NCI-H2081 treated with DMSO at 0.1 percent for 48 hours (cell line): ENCODE measurements at places on chromosomes 16 and 17.

DNA sequence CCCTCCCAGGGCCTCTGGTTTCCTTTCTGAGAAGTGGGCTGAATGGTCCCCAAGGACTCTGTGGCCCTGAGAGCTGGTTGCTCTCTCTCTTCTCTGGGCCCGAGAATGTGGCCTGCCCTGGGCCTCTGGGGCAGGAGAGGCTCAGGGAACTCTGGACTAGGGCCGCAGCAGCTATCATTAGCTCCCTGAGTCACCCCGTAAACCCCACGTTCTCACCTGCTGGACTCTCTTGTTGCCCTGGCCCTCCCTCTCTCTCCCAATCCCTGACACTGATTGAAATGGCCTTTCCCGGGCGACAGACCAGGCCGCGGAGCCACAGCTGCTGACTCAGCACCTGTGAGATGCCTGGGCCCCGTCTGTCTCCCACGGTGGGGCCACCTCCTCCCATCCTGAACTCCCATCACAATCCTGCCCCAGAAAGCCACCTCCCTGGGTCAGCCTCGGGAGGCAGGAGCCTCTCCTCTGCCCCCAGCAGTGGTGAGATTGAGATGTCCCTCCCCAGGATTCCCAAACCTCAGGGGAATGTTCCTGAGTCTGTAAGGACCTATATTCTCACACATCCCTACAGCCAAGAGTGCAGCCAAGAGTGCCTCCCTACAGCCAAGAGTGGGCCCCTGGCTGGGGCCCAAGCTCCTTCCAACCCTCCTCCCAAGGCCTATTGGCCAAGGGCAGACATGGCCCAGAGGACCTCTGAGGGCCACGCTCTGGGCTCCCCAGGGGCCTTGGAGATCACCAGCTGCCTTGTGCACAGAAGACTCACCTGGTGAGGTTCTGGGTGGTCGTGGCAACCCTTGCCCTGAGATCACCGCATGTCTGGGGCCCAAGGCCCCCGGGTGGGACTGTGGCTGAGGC lies 470 bp downstream of the TRPV3 start:
- DNase-seq = no peak

- DNase-seq = no peak
These were observed at the start of gene MYLK3 for GRCh38 chr16:46747777-46748651. Gene MYLK3 (minus strand): TSS chr16:46748344. CDS start chr16:46748193, 151 bp downstream.

DNA sequence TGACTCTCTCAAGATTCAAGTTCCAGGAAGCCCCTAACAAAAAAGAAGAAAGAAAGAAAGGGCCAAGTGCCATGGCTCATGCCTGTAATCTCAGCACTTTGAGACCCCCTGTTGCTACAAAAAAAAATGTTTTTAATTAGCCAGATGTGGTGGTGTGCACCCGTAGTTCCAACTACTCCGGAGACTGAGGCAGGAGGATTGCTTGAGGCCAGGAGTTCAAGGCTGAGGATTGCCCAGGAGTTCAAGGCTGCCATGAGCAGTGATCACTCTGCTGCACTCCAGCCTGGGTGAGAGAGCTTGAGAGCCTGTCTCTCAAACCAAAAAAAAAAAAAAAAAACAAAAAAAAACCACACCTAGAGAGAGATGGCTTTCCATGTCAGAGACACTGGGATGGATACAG lies 18.8 kb downstream of the TLE7 start:
- no peak for DNase-seq

GRCh38 chr17:8223356-8224126 lies 13.2 kb upstream of the AURKB start:
- DNase-seq = no peak

- DNase-seq = peak; percentile 56
These were observed 18.6 kb downstream of the COG7 start for GRCh38 chr16:23434380-23434779.

DNA sequence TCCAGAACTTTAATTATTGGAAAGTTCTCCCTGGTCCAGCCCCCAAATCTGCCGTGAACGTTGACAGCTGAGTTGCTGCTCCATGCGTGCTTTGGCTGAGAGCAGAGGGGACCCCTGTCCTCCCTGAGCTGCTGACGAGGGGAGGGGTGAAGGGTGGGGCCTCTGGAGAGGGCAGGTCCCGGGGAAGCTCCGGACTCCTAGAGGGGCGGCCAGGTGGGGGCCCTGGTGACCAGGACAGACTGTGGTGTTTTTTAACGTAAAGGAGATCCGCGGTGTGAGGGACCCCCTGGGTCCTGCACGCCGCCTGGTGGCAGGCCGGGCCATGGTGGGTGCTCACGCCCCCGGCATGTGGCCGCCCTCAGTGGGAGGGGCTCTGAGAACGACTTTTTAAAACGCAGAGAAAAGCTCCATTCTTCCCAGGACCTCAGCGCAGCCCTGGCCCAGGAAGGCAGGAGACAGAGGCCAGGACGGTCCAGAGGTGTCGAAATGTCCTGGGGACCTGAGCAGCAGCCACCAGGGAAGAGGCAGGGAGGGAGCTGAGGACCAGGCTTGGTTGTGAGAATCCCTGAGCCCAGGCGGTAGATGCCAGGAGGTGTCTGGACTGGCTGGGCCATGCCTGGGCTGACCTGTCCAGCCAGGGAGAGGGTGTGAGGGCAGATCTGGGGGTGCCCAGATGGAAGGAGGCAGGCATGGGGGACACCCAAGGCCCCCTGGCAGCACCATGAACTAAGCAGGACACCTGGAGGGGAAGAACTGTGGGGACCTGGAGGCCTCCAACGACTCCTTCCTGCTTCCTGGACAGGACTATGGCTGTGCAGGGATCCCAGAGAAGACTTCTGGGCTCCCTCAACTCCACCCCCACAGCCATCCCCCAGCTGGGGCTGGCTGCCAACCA lies at the start of gene MC1R:
Gene MC1R (plus strand): TSS at position 410 of the 895 bp plus-strand sequence. CDS start 397 bp downstream, at position 807.
- no peak for DNase-seq

GRCh38 chr16:15542261-15542660 lies 100.7 kb downstream of the MARF1 start:
- no peak for DNase-seq

- no peak for DNase-seq
These were observed 20.7 kb upstream of the IL21R start for GRCh38 chr16:27381236-27381635.

DNA sequence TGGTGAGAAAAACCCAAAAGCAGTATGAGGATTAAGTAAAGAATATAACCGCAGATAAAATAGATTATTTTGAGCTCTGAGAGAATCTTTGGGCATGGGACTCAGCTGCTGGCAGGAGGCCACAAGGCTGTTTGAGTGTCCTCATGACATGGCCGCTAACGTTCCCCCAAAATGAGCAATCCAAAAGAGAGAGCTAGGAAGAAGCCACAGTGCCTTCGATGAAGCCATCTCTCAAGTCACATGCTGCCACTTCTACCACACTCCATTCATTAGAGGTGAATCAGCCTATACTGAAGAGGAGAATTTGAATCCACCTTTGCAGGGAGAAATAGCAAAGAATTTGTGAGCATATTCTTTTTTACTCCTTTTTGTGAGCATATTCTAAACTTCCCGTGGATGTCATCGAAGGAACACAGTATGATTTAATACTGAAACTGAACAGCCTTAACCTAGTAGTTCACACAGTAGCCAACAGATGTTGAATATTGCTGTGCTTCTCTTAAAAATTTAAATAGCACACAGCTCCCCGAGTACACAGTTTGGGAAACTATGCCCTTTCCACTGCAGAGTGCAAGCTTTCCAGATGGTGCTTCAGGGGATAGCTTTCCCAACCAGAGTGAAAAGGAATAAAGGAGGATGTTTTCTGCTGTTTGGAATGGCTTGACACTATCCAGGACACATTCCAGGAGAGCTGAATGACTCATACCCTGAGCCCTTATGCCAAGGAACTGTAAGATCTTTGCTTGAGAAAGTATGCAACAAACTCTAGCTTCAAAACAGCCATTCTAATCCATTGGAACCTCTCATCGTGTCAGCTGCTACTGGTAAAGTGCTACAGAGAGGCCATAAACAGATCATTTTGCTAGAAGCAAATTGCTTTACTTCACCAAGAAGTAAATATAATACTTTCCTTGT lies 33.9 kb downstream of the ANKFY1 start:
- no peak for DNase-seq

DNA sequence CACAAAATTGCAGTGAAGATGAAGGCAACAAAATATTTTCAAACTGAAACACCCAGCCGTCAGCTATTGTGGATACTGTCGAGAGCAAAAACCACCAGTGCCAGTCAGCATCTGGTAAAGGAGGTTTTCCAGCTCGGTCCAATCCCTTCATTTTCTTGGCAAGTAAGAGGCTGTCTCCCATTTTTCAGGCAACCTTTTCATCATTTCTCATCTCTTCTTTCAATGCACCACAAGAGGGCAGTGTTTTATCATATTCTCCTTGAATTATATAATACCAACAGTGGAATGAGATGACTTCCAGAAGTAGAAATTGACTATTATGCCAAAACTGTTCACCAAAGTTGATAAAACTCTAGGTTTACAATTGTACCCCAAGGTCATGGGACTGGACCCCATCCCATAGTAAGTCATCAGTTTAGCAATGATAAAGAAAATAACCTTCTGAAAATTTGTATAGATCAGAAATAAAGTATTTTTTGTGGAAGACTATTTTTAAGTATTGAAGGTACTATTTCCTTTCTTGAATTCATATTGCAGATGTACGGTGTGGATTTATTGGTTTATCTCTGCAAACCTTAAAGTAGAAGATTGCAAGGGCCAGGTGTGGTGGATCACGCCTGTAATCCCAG lies 16.8 kb downstream of the NQO1 start:
- no peak for DNase-seq

DNA sequence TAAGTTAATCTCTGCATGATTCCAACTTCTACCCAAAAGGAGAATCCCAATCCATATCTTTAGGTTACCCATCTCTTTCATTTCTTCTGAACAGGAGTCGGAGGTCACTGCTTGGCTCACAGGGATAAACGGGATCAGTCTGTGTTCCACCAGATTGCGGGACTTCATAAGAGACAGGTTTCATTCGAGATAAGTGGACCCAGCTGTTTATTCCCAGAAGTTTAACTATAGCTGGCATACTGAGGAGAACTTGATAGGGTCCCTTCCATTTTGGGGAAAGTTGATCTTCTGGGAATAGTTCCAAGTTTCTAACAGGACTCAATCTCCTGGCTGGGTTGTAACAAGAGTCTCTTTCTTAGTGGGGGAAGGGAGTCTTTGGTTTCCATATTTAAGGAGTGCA lies 45.4 kb upstream of the ARL4D start:
- DNase-seq = no peak

- no peak for DNase-seq
These were observed 190.3 kb upstream of the ANKFN1 start for GRCh38 chr17:55962951-55963401.

DNA sequence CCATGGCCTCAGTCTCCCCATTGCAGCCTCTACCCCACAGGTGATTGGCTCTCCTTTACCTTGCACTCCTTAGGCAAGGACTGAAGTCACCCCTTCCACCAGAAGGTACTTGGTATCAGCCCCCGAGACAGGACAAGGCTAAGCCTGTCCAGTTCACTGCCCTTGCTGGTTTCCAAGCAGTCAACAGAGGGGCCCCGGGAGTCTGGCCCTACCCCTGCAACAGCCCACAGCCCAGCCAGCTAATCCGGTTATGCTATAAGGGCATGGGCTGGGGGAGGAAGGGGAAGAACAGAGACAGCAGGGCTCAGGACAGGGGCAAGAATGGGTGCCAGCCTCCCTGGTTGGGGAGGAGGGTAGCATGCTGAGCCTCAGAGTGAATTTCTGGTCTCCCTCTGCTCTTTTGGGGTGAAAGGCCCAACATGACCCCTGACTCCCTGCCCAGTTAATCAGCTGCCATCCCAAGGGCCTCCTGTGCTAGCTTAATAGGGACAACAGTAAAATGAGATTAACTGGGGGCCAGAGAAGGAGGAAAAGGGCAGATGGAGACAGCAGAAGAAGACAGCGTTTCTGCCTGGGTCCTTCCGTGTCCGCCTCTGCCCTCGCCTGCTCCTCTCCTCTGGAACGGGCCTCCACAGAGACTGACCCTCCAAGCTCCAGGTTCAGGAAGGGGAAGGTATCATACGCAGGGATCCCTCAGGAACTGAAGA lies 10.7 kb downstream of the DLG4 start:
- no peak for DNase-seq

DNA sequence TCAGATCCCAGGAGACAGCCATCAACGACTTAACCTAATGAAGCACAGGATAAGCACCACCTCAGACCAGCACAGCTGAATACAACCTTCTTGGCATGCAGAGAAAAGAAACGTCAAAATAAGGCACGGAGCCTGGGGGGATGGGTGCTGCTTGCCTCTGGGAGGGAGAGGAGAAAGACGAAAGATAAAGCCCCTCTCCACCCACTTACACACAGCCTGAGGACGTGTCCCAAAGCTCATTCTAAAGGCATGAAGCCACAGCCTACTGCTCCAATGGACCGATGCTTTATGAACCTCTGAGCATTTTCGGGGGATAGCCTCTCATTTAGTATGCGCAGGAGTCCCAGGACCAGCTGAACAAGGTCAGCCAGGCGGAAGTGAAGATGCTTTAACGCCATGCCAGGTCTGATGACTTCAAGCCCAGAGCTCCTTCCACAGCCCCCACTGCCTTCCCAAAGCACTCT lies 31.1 kb downstream of the ST3GAL2 start:
- DNase-seq = no peak

- no peak for DNase-seq
These were observed 35.1 kb downstream of the GLP2R start for GRCh38 chr17:9860851-9861250.

GRCh38 chr16:28062847-28063521 lies 530 bp downstream of the GSG1L start:
- no peak for DNase-seq

GRCh38 chr16:27083861-27084261 lies 17.1 kb downstream of the C16orf82 start:
- no peak for DNase-seq

DNA sequence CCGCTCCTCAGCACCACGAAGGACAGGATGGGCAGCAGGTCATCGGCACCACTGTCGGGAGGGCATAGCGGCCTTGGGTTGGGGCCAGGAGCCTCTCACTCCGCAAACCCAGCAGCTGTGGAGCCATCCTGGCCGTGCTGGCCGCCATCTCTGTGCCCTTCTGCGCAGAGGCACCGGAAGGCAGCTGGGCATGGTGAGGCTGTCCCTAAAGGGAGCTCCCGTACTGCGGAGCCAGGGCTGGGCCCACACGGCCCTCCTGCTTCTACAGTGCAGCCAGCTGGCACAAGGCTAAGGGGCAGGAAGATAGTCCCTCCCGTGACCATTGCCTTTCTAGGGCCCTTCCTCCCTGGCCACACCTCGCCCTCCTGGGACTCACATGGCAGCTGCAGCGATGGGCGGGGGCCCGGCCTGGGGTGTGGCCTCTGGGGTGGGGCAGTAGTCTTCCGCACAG lies 7.0 kb upstream of the SPATA2L start:
- DNase-seq = no peak

DNA sequence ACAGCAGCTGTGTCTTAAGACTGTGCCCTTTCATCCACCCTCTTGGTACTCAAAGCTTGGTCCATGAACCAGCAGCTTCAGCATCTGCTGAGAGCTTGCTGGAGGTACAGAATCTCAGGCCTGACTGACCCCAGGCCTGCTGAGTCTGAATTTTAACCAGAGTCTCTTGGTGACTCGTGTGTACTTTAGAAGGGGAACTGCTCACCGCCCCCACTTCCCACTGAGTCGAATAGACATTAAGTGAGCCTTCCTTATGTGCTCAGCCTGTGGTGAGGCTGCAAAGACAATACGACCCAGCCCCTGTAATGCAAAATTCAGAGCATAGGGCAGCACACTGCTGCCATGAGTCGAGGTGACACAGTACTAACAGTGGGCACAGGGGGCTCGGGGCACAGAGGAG lies 662.8 kb downstream of the WWOX start:
- no peak for DNase-seq
